ENCODE measurements at places on chromosomes 11 and 22.

DNA sequence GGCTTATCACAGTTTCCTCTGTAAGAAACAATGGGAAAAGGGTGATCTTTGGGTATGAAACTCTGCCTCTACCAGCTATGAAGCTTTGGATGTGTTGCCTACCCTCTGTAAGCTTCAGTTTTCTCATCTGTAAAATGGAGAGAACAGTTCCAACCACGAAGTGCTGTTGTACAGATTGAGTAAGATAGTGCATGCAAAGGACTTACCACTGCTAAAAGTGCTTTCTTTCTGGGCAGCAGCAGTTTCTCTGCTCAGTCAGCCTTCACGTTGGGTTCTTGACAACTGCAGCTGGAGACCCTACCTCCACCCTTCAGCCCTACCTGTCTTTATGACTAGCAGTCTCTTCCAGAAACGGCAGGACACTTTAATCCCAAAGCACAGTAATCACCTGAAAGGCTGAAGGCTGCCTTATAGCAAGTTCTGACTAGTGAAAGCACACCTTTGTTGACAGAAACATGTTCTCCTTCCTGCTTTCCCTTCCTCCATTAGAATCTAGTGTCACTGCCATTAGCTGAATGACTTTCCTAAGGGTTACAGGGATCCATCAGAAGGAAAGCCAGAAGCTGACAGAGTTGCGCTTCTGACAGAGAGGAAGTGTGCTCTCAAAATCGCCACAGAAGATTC, 91.4 kb downstream of the RPL27A start:
- no peak for DNase-seq

DNA sequence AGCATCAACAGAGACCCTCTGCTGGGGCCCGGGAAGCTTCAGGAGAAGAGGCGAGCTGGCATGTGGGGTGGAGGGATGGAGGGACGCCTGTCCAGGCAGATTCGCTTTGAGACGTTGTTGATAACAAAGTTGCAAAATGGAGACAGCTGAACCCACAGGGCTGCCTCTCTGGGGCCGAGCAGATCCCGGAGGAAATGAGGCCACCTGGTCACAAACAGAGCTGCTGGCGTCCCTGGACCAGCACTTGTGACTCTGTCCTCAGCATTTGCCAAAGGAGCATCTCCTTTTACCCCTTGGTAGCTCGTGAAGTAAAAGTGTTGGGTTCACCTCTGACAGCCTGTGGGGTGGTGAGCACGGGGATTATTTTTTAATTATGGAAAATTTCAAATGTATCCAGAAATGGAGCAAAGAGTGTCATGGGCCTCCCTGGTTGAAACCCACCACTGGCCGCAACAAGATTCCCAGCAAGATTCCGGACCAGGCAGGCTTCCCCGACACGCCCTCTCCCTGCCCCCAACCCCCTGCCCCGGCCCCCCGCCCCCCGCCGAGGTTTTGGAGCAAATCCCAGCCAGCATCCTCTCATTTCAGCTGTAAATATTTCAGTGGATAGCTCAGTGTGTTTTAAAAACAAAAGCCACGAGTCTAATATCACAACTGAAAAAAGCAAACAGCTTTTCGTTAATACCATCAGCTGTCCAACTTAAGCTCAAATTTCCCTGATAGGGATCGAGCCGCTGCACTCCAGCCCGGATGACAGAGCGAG, 20.3 kb downstream of the GRAMD4 start:
- DNase-seq = no peak

- no peak for DNase-seq
Observed at GRCh38 chr11:17350455-17351171, 987 bp upstream of the NCR3LG1 start.

DNA sequence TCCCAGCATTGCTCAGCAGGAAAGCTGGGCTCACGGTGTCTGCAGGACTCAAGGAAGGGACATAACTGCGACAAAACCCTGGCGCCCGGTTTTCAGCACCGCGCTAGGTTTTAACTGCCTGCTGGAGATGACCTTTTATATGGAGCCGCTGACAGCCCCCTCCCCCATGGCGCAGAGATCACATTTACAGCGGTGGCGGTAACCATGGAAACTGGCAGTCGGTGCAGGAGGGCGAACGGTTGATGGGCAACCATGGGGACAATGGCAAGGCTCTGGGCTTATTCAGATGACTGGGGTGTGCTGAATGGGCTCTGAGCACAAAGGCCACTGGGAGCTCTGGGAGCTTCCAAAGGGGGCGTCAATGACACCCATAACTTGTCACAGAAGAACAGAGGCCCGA, 37.2 kb downstream of the CELSR1 start:
- DNase-seq = no peak

DNA sequence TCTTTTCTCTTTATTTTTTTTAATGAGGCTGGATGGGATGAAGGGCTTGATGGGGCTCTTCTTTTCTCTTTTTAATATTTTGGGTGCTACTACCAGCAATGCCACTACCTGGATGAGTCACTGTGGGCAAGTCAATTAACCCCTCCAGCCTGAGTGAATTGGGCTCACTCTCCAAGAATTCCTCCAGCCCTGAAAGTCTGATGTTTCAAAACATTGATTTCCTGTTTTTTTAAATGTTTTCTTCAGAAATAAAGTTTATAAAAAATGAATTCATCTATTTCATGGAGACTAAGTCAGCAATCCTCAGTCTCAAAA, 812 bp upstream of the OR5A2 start:
- DNase-seq = no peak

GRCh38 chr11:1532014-1532586, 40.0 kb downstream of the DUSP8 start:
- DNase-seq = no peak

- DNase-seq = no peak
Observed at GRCh38 chr22:37269936-37270678, 12.2 kb upstream of the CYTH4 start.

- no peak for DNase-seq
Observed at GRCh38 chr11:128695539-128696221, 1.8 kb downstream of the FLI1 start.

- DNase-seq = peak; percentile 48
Observed at GRCh38 chr11:14644226-14645014, 816 bp downstream of the PDE3B start.

GRCh38 chr22:29314537-29315285, 786 bp downstream of the RASL10A start:
- DNase-seq = no peak

GRCh38 chr11:3781423-3781822, 15.9 kb downstream of the NUP98 start:
- no peak for DNase-seq

DNA sequence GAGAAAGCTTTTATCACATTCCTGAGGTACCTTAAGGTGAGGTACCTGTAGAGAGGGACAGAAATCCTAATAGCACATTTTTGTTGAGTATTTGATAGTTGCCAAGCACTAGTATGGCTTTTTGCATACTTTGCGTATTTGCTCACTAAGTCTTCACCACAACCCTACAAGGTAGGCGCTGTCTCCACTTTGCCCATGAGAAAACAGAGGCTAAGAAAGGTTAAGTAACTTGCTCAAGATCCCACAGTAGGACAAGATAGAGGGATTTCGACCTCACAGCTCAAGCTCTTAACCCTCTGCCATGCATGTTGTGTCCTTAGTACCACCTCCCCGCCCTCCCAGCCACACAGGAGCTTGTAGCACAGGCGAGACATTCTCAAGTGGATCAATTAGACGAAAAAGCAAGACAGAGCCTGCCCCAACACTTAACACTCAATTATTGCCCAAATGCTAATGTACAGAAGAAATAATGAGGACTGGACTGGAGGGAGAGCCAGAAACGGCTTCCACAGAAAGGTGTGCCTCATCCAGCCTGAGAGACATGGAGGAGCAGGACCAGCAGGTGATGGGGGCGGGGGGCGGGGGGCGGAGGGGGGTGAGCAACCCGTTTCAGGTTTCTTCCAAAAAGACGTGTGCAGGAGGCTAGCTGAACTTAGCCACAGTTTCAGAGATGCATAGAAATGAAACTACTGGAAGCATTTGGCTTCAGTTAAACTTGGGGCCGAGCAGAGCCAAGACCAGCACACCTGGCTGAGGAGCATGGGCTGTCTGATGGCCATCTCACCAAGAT, 26.7 kb upstream of the CD44 start:
- no peak for DNase-seq

DNA sequence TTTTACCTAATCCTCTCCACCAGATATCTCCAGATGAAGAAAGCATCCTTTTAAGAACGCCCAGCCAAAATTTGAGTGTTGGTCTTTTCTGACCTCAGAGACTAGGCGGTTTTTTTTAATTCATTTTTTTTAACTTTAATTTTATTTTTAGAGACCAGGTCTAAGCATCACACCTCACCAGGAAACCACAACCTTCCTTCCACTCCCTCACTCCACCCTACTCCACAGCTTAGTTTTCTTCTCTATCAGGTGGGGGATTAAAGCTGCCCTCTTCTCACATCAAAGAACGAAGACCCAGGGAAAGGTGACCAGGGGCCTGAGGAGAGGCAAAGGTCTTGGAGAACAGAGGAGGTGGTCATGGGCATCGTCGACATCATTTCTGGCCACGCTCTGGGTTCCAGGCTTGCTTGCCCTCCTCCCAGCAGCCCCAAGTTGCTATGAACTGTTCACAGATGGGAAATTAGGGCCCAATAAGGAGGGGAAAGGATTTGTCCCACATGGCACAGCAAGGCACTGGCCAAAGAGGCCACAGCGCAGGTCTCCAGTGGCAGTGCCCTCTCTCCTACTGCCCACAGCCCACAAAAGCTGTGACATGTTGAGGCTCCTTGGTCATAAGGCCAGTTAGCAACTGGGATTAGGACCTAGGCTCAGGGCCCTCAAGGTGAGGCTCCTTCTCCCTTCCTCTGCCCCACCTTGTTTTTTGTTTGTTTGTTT, 1.4 kb upstream of the PEX16 start:
- DNase-seq = no peak

- DNase-seq = no peak
Observed at GRCh38 chr11:82698576-82699352, 34.9 kb downstream of the FAM181B start.

GRCh38 chr11:45051621-45052020, 94.8 kb upstream of the PRDM11 start:
- DNase-seq = no peak

- no peak for DNase-seq
Observed at GRCh38 chr22:46936378-46936903, 174.0 kb downstream of the TBC1D22A start.

DNA sequence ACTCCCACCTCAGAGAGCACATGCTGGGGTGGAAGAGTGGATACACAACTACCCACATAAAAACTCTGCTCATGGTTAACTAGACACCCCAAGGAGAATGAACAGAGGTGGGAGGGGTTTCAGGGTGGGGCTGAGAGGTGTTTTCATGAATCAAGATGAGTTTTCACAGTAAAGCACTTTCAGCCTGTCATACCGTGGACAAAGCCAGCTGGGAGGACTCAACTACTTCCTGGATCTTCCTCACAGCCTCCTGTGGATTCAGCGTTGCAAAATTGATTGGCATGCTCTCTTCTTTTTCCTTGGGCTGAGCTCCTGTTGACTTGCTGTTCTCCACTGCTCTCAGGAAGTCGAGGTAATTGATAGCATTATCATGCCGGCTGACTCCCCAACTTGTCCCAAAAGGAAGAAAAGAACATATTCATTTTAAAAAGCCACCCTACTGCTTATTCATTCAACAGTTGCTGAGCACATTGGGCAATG, 168.5 kb downstream of the MPPED1 start:
- no peak for DNase-seq

DNA sequence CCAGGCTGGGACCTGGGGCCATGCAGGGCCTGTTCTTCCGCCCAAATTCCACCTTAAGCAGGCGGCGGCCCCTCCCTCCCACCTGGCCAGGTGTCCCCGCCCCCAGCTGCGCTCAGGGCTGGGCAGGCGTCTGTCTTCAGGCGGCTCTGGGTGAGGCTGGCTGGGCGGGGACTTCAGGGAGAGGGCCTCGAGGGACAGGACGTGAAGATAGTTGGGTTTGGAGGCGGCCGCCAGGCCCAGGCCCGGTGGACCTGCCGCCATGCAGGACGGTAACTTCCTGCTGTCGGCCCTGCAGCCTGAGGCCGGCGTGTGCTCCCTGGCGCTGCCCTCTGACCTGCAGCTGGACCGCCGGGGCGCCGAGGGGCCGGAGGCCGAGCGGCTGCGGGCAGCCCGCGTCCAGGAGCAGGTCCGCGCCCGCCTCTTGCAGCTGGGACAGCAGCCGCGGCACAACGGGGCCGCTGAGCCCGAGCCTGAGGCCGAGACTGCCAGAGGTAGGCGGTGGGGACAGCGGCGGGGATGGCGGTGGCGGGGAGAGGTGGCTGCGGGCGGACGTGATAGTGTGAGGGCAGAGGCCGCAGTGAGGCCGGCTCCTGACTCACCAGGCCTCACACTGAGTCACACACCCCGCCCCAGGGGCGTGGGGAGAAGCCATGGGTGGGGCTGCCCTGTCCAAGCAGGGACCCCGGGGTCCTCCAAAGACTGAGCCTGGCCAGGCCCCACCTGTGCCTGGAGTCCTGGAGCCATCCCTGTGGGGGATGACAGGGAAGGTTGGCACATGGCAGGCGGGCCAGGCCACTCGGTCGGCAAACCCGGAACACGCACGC, at the start of gene PKP3:
Gene PKP3 (plus strand): TSS at position 176 of the 824 bp plus-strand sequence. CDS start 84 bp downstream, at position 260.
- no peak for DNase-seq

DNA sequence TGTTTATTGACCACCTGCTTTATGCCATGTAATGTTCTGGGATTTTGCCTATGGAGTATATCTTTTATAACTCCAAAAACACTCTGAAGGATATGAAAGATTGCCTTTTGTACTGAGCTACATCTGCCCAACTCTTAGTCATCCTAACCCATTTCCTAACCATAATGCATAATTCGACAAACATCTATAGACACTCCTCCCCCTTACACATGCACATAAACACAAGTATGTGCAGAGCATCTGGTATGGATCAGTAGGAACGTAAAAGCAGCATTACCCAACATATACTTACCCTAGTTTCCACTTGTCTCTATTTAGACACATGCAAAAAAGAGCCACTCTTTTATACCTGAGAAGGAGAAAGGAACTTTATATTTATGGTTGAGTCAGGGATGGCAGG, 272.8 kb downstream of the FAM76B start:
- no peak for DNase-seq

GRCh38 chr22:37745548-37746365, 48.9 kb downstream of the TRIOBP start:
- peak; percentile 89 for DNase-seq

DNA sequence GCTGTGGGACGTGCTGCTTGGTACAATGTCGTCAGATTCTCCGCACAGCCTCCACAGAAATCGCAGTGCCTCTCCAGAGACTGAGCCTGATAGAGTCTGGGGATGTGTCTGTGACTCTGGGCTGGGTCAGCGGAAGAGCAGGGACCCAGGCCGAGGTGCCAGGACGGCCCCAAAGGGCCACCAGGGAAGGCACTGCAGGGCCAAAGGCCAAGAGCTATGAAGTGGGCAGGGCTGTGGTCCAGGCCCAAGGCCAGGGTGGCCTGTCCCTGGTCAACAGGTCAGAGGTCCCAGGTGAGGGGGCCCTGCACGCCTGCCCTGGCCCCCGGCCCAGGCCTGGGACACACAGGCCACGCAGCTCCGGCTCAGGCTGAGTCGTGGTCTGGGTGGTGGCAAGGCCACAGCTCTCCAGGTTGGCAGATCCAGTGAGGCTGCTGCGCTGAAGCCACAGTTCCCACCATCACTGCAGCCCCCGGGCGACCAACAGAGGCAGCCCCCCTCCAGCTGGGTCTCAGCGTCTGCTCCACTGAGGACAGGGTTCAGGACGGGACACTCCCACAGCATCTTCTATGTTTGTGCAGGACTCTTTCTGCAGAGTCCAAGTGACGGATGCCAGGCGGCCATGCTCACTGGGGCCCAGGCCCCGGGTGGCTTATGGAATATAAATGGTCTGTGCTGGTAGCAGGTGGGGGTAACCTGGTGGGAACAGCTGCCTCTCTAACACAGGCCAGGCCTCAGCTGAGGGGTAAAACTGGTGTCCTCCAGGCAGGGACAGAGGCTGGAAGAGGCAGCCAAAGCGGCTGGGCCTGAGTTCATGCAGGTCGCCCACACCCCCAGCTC, 4.8 kb upstream of the PIM3 start:
- no peak for DNase-seq

- DNase-seq = peak; percentile 13
Observed at GRCh38 chr11:110434952-110435779, 5.4 kb downstream of the FDX1 start.
